Brain pericyte (primary cell): ENCODE measurements at places on chromosomes 16 and 17.

DNA sequence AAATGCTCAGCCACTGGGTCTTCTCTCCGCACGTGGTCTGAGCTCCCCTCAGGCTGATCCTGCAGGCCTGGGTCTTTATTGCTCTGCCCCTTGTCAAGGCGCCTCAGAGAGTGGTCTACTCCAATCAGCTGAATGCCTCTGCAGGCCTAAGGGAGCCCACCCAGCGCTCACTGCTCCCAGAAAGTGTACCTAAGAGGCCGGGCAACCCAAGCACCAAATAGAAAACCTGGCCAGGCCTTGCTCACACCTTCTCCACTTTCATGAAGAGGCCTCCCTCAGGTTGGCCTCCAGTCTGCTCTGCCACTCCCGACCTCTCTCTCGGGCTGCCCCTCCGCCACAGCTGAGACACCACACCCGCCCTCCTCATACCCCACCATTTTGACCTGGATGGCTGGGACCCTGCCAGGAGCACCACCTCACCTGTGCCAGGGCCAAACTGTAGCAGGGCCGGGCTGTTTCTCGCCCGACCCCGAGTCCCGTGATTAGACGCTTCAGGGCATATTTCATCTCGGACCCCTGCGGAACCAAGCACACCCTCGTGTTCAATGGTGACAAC, 665 bp downstream of the MYBBP1A start:
- DNase-seq, result no peak

DNA sequence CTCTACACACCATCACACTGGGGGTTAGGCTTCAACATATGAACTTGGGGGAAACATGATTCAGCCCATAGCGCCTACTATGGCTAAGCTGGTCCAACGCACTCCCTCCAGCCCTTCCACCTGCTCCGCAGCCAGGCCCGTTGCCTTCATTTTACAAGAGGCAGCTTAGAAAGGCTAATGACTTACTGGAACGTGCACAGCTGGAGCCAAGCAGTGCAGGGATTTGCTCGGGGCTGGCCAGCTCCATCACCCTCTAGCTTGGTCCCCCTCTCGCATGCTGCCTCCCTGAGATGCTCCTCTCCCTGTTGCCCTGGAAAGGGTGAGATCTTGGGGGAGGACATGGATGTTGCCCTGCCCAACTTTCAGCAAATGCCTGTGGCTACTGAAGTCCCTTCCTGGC, 2.8 kb upstream of the CACNG1 start:
- DNase-seq, result no peak

GRCh38 chr17:31824766-31825360, 34.2 kb downstream of the COPRS start:
- DNase-seq, result no peak

DNA sequence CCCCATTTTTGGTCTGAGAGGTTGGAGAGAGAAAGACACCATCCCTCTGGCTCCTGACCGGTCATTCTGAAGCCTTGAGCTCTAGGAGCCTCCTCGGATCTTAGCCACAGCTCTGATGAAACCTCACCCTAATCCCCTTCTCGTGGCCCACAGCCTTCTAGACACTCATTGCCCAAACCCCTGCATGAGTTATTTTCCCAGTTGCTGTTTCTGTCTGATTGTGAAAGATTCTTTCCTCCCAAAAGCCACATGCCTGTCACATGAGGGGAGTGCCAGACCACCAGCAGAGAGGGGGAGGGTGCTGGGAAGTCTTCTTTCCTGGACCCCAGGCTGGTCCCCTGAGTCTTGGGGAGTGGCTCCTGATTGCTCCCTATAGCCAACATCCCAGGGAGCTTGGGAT, 17.6 kb upstream of the ABR start:
- no peak for DNase-seq

- no peak for DNase-seq
Measured at GRCh38 chr17:68819465-68819864, 135.7 kb downstream of the ABCA8 start.

- DNase-seq, result no peak
Measured at GRCh38 chr16:11101695-11102522, 154.1 kb downstream of the SOCS1 start.

- no peak for DNase-seq
Measured at GRCh38 chr17:930258-930657, 49.3 kb downstream of the NXN start.

- DNase-seq, result no peak
Measured at GRCh38 chr16:3413730-3414379, 12.8 kb downstream of the ZNF174 start.

DNA sequence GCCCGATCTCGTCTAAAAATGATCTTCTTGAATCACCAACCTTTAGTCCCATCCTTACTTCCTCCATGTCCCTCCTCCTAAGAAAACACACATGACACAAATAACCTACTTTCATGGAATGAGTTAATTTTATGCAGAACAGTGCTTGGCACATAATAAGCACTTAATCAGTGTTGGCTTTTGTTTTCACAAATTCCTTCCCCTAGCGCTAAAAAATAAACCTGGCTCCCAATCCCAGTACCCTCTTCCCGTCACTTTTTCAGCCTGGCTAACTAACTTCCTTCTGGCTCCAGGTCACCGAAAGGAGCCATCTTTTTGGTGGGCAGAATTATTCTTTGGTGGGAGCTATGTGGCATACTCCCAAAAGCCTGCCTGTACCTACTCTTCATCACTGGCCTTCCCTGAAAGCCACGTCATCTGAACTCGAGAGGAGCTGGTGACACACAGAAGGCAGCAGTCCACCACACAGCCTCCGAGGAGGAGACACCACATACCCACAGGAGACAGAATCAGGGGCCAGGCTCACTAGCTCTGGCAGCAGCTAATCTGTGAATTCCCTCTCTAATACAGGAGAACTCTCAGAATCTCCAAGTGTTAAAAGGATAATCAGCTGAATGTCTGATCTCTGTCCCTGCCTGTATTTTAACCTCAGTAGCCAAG, 114.5 kb downstream of the SMG6 start:
- no peak for DNase-seq

DNA sequence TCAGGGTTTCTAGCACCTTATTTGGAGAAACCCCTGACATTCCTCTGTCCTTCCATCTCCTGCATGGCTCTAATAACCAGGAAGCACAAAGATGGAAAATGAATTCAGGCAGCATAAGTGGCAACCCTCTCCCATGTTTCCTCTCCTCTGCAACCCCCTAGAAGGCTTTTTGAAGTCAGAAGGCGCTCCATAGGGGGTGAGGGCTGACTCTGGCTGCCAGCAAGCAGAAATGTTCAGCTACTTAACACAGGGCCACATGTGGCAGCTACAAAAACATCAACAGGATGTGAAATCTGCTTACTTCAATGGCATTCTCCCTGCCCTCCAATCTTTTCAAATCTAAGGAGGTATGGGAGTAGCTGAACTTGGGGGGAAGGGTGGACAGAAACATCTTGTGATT, 55.2 kb upstream of the IRX5 start:
- DNase-seq, result no peak

- DNase-seq, result no peak
Measured at GRCh38 chr16:72481419-72481818, 309.5 kb upstream of the PMFBP1 start.

DNA sequence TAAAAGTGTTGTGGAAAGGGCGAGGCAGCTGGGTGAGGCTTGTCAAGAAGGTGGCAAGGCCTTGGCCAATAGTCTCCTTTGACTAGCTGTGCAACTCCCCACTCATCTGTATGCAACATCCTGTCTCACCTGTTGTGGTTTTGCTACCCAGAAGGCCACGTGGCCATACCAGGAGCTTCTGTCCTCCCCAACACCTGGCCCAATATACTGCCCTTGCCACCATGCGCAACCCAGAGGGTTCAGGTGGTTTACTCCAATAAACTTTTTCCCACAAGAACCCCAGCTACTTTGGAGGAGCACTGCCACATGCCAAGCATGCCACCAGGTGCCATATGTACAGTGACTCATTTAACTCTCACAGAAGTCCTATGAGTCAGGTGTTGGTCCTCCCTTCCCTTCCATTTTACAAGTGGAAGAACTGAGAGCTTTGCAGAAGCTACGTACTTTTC, 10.2 kb downstream of the MYO19 start:
- DNase-seq, result no peak

DNA sequence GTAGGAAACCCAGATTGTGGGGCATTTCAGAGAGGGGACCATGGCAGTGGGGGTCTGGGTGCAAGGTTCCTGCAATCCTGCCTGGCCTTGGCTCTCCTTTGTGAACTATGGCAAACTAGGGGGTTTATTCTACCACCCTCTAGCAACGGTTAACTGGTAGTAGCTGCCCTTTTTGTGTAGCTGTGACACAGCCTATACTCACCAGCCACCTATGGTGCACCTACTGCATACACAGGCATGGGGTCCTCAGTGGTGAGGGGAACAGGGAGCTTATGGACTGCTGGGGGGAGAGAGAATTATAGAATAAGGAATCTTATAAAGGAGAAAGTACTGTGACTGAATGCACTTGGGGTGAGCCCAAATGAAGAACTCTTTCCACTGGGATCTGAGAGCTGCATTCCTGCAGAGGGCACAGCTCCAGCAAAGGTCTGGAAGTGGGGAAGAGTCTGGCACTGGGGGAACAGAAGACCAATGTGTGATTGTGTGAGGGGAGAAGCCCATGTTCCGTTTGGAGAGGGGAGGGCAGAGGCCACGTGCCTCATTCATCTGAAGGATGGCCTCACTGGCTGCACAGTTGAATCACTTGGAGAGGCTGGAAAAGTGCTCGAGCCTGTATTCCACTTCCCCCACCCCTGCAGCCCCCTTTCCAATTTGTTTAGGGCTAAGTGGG, 2.1 kb downstream of the MT1X start:
- no peak for DNase-seq

GRCh38 chr16:49462362-49462988, 88.9 kb downstream of the C16orf78 start:
- no peak for DNase-seq

DNA sequence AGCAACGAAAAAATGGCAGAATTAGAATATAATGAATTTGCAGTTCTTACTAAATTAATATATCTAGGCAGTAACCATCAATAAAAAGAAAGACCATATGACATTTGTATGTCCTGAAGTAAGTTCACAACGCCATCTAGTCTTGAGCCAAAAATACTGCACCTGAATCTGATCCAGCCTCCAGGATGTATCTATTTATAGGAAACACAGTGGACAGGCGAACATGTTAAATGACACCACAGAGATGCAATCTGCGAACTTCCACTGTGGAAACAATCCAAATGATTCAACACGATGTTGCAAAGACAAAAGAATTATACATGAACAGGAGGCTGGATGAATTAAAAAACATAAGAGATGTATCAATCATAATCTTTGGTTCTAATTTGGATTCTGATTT, 197.6 kb downstream of the CDH13 start:
- no peak for DNase-seq

- DNase-seq, result no peak
Measured at GRCh38 chr16:12677502-12677901, 126.2 kb downstream of the CPPED1 start.

DNA sequence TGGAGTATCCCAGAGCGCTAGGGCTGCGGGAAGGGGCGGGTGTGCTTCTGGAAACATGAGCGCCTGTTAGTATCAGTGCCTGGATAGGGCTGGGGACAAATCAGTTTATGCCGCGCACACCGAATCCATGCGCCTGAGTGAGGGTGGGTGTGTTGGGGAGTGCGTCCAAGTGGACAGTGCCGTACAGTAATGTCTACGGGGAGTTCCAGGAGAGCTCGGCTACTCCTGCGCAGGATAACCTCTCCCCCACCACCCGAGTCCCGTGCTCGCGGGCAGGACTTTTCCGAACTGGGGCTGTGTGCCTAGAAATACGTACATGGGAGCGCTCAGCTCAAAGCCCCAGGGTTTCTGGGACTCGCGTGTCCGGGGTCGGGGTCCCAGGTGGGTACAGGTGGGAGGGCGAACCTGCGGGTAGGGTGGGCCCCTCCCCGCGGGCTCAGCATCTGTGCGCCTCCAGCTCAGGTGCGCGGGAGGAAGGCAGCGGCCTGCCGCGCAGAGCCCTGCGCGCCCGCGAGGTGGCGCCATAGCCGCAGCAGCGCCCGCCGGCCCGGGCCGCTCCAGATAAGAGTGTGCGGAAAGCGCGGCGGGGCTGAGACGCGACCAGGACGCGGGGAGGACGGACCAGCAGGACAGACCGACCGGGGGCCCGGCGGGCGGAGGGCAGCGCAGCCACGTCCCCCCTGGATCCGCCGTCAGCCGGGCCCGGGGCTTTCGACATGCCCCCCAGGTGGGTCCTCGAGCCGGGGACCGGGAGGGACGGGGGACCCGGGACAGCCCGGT, at the start of gene HIC1:
HIC1 (plus strand) TSS at position 592 of the 780 bp plus-strand sequence. CDS start 1,588 bp downstream, outside the sequence.
- no peak for DNase-seq

- no peak for DNase-seq
Measured at GRCh38 chr17:6439951-6440350, 4.3 kb upstream of the PIMREG start.

GRCh38 chr16:82395212-82395611, 225.2 kb upstream of the MPHOSPH6 start:
- no peak for DNase-seq

- DNase-seq, result no peak
Measured at GRCh38 chr16:67451061-67451703, 20.3 kb downstream of the HSD11B2 start.

DNA sequence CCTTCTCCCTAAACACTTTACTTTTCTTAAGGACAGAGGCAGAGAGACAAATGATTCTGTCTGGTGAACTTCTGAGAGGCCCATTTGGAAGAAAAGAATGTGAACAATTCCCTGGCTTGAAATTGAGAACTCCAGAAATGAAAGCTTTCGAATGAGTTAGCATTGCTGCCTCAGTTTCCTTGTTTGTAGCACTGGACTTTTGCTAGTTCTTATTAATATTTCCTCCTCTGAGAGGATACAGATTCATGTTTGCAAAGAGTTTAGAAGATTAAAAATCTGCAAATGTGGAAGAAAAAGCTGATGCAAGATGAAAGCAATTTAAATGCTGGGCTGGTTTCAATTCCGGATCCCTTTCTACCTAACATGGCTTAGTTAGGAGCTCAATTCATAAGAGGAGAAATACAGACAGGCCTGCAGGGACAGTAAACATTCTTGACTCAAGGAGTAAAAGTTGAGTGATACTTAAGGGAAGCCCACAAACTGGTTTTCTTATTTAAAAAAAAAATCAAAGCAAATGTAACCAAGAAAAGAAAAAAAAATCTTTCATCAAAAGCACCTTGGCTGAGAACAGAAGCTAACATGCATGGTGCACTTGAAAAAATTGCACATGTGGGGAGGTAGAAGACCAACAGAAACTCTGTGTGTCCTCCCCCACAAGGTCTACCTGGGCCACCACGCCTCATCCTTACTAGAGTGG, 27.1 kb downstream of the HNF1B start:
- no peak for DNase-seq

GRCh38 chr17:80443916-80444643, 29.1 kb downstream of the ENDOV start:
- no peak for DNase-seq

DNA sequence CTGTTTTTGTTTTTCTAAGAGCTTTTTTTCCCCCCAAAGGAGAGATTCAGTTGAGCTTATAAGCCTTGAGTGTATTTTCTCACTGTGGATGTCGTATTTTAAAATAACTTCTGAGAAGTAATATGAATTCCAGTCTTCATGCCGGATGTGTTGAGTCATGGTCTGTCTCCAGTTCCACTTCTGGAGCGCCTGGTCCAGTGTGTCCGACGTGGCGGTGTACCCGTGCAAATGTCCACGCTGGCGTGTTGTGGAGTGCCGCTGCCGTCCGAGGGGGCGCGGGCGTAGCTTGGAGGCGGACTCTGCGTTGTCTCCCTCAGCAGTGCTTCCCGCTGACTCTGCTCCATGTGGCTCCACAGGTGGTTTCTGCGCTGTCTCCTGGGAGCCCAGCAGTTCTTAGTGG, 60.9 kb upstream of the ZNF750 start:
- no peak for DNase-seq

- no peak for DNase-seq
Measured at GRCh38 chr17:6713130-6713917, at the start of gene SLC13A5. Gene SLC13A5, minus strand, starts transcription at chr17:6713369. Its CDS starts 36 bp downstream, at chr17:6713333.
